ENCODE measurements at places on chromosomes 2 and 18. TPM values are rescaled to one million over a fixed set of nuclear protein-coding genes. Genes with fewer than 3 reads are reported as not detected.
A peak's percentile ranks its signal among the peaks of the same experiment; 100 is the strongest.

The GPBAR1 gene
- 8.1 TPM for total RNA-seq

The ZNF385B gene
- 11.5 TPM for total RNA-seq

DNA sequence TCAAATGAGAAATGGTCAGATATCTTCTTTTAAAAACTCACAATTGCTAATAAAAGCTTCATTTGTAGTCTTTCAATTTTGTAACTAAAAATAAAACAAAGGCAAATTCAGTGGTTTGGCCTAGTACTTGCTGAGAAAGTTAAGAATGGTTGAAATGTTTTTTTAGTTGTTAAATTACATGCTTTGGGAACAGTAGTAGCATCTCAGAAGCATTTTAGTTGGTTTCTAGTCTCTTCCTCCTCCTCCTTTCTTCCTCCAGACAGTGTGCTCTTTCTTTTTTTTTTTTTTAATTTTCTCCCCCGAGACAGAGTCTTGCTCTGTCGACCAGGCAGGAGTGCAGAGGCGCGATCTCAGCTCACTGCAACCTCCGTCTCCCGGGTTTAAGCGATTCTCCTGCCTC, 9.8 kb downstream of the TRAK2 start:
- DNase-seq = no peak
- H3K36me3 ChIP-seq = no peaks in the 10 kb centered on the region
- no peaks in the 10 kb centered on the region for H3K27me3 ChIP-seq
- no peak overlapping the region for H3K4me3 ChIP-seq

DNA sequence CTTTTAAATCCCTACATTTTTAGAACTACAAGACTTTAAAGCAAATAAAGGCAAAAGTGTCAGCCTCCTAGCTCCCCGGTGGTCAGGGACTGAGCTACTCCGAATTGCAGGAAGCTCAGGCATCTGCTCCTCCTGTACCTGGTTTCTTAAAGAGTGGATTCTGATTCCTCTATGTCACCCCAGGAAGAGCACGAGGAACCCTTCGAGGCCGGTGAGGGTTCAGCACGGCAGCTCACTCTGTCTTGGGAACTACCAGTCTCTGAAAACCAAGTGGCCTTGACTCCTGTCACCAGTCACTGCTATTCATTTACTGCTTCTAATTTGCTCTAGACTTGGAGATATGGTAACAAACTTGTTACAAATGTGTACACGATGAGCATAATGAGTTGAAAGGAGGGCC, 2.3 kb downstream of the PER2 start:
- no peaks in the 10 kb centered on the region for H3K27me3 ChIP-seq
- no peaks in the 10 kb centered on the region for H3K36me3 ChIP-seq
- peak overlapping the region; percentile 92 for H3K4me3 ChIP-seq
- peaks cover 88% of the 10 kb centered on the region for H3K4me1 ChIP-seq
- H3K27ac ChIP-seq = peak overlapping the region; percentile 96

DNA sequence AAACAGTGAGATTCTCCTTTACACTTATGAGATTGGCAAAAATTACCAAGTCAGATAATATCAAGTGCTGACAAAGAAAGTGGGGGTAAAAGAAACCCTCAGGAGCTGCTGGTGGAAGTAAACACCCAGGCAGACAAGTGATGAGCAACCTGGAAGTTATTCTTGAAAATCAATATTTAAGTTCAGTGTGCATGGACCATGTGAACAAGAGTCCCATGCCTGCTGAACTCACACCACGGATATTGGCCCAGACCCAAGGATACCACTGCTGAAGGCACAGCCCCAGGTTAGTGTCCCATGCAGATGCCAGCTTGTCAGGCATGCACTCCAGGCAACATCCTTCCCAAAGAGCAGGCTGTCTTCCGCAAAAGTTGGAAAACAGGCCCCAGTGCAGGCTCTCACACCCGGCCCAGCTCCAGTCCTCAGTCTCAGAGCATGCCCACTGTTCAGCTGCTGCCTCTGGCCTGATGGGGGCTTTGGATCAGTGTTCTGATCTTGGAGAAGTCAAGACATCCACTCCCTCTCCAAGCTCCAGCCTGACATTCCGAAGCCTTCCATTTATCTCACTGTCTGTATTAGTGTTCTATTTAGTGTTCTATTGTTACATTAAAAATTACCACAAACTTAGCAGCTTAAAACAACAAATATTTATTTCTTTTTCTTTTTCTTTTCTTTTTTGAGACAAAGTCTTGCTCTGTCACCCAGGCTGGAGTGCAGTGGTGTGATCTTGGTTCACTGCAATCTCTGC, 70.0 kb downstream of the HS1BP3 start:
- H3K27ac ChIP-seq = peak overlapping the region; percentile 2
- DNase-seq = no peak
- H3K4me3 ChIP-seq = no peak overlapping the region

The AGBL5 gene
- 8.8 TPM for total RNA-seq

The BOLL gene
- not detected for total RNA-seq
